Stimulated activated CD4-positive, alpha-beta T cell treated with anti-CD3 and anti-CD28 coated beads, Interleukin-4, amount 100 ng/mL, for 1 hour (primary cell): ENCODE measurements at places on chromosomes 2 and 18.

GRCh38 chr2:132668987-132669907 is 758 bp downstream of the LYPD1 start:
- no peak for DNase-seq

DNA sequence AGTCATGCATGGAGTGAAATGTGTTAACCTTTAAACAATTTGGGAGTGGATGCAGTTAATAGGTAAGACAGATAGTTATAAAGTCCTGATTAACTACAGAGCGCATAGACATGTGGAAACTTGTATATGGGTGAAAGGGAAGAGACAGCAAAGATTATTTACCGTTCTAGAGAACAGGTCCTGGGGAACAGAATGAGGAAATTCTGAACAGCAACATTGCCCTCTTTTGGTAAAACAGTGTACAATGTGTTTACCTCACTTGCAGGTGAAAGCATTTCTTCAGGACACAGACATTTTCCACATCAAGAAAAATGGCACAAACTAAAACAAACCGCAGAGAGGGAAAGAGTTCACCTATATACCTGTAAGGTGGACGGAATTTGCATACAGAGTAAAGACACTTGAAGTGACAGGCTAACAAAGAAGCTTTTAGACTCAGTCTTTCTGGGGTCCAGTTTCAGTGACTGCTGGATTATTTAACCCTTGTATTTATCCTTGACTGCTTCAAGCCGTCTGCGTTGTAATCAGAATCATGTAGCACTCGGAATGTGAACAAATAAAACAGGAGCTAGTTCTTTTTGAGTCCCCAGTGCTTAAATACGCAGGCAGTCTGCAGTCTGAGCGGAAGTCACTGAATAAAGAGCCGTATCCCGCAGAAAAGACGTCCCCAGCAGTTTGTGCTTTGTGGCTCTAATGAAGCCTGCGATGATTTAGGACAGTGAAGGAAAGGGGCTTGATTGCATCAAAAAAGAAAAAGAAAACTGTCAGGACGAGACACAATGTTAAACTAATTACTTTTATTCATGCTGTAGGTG is 364.8 kb upstream of the GALNT5 start:
- no peak for DNase-seq

DNA sequence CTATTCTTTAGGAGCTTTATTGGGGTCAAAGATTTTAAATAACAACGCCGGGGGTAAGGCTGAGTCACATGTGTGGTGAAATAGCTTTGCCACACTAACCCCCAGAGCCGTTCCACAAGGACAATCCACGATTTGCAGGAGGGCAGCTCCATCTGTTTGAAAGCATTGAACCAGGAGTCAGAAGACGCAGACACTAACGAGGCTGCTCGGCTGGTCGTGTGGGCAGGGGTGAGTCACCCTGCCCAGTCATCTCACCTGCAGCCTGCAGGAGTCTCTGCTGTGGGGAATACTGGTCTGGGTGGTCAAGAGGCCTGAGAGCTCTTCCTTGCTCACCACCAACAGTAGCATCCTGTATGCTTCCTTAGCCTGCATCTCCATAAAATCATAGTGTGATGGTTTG is 149.2 kb upstream of the NCK2 start:
- peak; percentile 25 for DNase-seq

GRCh38 chr2:150060341-150060740 is 427.1 kb downstream of the RND3 start:
- no peak for DNase-seq

DNA sequence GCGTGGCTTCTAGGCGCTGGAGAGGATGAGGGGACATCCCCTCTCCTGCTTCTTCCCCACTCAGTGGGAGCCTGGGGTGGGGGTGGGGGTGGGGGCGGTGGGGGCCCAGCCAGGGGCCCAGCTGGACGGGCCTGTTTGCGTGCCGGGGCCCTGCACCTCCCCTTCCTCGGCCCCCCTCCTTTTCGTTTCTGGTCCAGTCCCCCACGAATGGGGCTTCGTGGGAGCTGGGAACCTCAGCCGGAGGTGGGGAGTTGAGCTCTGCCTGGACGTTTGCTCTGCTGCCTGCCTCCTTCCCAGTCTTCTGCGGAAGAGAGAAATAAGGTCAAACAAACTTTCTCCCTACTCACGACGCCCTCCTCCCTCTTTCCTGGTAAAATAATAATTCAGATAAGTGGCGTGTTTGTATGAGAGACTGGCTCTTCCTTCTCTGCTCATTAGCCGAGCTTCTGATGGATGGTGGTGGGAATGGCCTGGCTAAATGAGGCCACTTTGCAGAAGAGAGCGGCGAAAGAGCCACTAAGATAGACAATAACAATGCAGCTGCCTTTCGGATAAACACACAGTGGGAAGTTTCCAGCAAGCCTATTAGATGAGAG is 782 bp downstream of the MTA3 start:
- peak; percentile 8 for DNase-seq

- DNase-seq: no peak
Measured at GRCh38 chr2:128554151-128554769, 235.6 kb upstream of the HS6ST1 start.

GRCh38 chr2:48449073-48449840 is 80.7 kb upstream of the STON1 start:
- DNase-seq: no peak

DNA sequence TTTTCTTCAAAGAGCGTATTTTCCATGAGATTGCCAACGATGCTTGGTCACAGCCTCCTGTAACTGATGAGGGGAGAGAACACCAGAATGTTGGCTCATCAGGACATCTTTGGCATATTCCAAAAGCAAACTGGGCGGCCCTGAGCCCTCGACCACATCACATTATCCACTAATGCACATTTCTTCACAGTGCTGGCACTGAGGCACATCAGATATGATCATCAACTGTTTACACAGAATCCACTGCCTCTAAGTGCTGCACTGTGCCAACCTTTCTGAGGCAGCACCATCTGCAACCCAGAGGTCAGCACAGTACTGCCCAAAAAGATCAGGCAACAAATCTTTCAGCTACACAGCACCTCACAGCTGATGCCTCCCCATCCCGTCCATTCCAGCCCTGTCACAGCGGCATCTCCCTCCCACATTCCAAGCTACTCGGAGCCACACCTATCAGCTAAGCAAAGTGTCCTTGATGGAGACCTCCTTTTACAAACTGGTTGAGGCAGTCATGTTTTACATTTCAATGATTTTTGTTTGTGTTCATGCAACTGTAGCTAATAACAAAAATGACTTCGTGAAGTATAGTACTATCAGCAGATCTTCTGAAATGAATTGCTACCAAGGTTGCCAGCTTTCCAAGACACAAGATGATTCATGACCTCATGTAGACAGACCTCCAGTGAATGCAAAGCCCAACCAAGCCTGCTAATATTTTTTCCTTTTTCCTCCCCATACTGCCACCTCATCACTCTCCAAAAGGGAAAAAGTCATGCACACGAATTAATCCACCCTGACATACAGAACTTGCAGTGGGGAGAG is 32.3 kb downstream of the MYO5B start:
- DNase-seq: no peak

GRCh38 chr2:99818842-99819241 is 323.5 kb downstream of the AFF3 start:
- no peak for DNase-seq

DNA sequence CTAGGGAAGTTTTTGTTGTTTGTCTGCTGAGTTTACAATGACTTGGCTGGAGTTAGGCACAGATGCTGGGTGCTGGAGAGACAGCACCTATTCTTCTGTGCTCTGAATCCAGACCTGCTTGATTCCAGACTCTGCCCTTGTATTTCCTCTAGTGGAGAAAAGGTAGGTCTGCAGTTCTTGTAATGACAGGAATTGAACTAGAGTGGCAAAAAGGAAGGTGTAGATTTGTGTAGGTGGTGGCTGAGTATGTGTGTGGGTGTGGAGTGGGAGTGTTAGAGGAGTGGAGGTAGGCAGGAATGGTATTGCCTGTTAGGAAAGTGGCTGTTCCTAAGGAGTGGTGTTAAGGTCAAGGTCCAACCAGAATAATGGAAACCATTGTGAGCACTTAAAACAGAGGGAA is 71.9 kb upstream of the LYPD6 start:
- no peak for DNase-seq

GRCh38 chr2:198417836-198418235 is 613.4 kb downstream of the PLCL1 start:
- no peak for DNase-seq

GRCh38 chr2:40166006-40166405 is 285.9 kb downstream of the SLC8A1 start:
- no peak for DNase-seq

DNA sequence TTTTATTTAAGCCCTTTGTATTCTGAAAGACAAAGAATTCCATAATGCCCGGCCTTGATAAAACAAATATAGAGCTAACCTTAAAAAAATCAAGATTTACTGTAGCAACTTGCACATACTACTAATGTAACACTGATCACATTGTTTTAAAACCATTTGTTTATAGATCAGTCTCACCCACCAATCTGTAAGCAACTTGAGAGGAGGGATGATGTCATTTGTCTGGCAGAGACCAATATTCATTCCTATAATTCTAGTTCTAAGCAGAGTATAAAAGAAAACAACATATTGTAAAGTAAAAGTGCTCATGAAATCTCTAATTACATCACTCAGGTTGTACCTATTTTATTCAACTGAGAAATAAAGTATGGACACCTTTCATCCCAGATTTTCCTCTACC is 380.6 kb downstream of the TGIF1 start:
- no peak for DNase-seq

GRCh38 chr2:156333274-156333950 is 891 bp upstream of the NR4A2 start:
- DNase-seq: no peak

GRCh38 chr2:68251855-68252399 is 405 bp downstream of the PPP3R1 start:
- DNase-seq: peak; percentile 51

DNA sequence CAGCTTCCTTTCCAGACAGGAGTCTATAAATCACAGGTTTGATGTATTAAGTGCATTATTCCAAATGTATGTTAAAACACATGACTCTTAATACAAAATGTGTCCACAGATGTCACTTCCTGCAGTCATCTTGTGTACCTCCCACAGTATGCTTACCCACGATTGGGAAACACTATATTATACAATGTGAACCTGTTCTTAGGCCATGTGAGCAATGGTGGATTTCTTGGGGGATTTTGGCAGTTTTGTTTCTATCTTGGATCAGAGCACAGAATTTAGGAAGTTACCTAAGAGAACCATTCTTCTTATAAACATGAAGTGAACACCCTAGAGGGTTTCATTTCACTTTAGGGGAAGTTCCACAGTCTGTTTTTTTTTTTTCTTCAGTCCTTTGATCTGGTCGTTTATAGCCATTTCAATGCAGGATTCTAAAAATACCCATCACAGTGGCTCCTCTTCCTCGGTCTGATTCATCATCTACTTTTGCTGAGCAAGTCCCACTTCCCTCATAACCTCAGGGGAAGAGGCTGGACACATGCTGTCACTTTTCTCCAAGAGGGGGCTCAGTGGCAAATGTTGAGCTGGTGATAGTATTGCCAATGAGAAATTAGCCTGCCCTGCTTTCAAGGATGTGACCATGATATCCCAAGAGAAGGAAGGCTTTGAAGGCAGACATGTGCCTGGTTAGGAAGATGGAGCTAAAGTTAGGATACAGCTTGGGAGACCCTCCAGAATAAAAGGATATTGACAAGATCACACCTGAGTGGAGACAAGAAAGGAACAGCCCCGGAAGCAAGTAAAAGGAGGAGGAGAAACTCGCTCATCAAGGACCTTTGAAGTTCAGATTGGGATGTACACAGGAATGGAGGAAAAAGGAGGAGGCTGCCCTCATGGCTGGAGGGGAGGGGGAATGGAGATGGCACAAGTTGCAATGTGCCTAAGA is 22.6 kb downstream of the PLEK start:
- DNase-seq: no peak

- no peak for DNase-seq
Measured at GRCh38 chr2:54723996-54724559, 616 bp downstream of the EML6 start.

DNA sequence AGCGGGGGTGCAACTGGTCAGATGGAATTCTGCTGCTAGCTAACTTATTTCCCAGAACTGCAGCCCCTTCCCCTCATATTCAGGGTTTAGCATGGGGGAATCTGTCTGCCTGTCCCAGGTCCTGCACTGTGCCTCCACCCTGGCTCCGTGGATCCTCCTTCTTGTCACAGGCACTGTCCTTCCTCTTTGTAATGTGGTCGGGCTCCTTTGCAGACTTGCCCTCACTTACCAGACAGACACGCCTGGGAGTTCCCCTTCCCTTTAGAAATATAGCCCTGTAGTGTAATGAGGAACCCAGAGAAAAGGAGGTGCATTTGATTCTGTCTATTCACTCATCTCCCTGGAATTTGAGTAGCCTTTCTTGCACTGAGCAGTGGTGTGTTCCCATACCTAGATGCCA is 108.7 kb downstream of the TRIM43 start:
- no peak for DNase-seq

DNA sequence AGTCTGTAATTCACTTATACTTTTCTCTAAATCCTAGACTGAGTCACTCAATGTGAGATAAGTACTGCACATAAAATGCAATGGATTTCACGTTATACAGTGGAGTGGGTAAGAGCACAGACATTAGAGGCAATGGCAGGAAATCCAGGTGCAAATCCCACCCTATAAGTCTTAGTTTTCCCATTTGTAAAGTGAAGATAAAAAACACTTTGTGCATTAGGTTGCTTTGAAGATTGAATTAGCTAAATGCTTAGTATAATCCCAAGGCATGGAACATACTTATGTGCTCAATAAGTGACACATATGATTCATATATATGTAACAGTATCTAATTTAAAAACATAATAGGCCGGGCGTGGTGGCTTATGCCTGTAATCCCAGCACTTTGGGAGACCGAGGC is 10.5 kb downstream of the ACTG2 start:
- no peak for DNase-seq

DNA sequence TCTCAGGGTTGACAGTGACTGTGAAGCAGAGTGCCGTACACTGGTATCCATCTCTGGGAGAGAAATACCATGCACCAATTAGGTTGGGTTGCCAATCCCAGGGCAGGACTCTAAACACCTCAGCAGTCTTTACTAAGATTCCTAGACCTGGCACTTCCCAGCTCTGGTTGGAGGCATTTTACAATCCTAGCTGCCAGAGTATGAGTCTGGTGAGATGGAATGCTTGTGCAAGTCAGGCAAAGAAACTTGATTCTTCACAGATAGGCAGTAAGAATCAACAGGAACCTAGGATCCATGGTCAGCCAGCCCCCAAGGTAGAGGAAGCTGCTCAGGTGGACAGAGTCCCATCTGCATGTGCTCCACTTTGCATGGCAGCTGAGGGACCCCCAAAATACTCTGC is 6.0 kb upstream of the UGT1A5 start:
- DNase-seq: no peak

DNA sequence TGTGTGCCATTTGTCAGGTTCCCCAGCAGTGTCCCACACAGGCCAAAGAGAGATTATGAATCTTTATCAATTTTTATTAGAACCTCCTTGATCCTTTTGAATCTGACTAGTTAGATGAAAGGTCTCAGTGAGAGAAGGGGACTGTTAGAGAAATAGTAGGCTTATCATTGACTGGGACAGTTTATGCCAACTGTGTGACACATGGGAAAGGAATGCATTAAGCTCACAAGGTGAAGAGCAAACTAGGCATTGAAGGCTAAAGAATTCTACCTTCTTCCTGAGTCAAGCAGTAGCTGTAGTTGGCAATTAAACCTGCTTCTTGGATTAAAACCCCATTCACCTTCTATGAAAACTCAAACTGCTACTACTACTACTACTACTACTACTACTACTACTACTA is 389.6 kb upstream of the CDH19 start:
- no peak for DNase-seq

GRCh38 chr18:46437061-46437460 is 220.0 kb downstream of the LOXHD1 start:
- DNase-seq: no peak
